Effector memory CD4-positive, alpha-beta T cell (primary cell): ENCODE measurements at places on chromosomes 11 and 22.

- no peak for DNase-seq
Measured at GRCh38 chr22:38881997-38882879, 10.2 kb upstream of the CBX6 start.

DNA sequence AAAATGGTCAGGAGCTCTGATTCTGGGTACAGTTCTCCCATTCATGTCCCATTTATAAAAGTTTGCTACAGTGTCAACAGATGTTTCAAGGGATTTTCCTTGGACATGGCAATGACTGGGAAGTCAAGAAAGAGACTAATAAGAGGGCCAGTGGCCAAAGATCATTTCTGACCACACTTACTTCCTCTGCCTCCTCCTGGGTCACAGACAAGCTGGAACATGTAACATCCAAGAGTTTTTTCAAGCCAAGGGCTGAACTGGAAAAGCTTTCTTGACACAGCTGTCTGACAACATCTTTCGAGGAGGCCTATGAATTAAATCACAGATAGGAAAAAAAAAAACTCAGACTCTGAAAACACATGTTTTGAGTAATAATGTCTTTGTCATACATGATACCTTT is 8.7 kb downstream of the COMMD9 start:
- no peak for DNase-seq

- no peak for DNase-seq
Measured at GRCh38 chr11:99351624-99352023, 330.9 kb downstream of the CNTN5 start.

DNA sequence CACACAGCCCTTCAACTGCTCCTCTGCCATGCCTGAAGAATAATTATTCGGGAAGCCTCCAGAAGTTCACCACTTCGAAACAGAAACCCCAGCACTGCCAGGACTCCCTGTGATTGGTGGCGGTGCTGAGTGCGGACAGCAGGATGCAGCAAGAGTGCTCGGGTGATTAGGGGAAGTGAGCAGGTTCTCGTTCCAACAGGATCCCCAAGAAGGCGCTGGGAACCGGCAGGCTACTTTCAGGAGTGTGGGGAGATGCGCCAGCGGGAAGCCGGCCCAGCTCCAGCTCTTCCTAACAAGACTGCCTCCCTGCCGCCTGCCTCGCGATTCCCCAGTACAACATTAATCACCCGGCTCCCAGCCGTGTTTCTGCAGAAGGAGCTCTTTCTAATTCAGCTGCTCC is 630.2 kb downstream of the BRD1 start:
- DNase-seq, result no peak

- peak; percentile 16 for DNase-seq
Measured at GRCh38 chr11:77082838-77083565, 16.2 kb downstream of the CAPN5 start.

GRCh38 chr11:94526645-94527438 is 14.6 kb downstream of the C11orf97 start:
- DNase-seq, result no peak

DNA sequence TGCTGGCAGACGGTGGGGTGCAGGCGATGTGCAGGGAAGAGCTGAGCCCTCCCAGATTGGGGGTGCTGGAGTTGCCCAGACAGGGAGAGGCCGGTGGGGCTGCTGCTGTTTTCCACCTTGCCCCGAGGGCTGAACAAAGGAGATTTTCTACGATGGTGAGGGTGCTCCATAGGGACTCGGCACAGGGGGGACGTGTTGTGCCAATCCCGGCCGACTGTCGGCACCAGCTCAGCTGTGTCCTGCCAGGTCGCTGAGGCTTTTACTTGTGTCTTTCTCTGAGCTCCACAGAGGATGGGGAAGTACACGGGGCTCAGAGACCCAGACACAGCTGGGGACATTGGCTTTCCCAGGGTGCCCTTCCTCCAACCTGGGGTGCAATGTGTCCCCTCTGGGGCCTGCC is 816.8 kb downstream of the BRD1 start:
- DNase-seq, result no peak

DNA sequence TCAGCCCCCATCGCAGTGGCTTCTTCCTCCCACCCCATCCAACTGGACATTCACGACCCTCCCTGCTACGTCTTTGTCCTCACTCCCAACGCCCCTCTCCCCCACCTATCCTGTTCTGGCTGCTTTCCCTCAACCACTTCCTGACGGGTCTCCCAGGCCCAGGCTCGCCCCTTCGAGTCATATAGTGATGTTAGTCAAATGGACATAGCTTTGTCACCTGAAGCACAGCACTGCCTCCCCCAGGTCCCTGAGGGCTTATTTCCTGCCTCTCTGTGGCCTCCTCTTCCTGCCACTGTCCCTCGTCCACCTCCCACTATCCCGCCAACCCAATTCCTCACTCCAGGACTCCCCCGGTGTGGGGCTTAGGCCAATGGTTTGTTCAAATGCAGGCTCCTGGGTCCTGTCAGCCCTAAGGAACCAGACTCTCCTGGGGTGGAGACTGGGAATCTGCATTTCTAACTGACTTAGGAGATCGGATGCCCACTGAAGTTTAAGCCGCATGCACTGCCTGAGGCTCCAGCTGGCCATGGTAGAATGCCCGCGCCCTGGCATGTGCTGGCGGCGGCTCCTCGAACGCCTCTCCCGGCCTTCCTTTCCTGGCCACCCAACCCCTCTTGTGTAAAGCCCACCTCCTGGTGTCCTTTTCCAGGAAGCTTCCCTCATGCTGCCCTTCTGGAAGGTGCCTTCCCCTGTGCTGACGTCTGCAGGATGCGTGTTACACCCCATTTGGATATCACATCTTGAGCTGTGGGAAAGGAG is 18.3 kb downstream of the SUN2 start:
- no peak for DNase-seq

- DNase-seq, result no peak
Measured at GRCh38 chr11:2375341-2375853, 1.7 kb upstream of the CD81 start.
